Stimulated activated CD8-positive, alpha-beta memory T cell treated with anti-CD3 and anti-CD28 coated beads, Interleukin-4, amount 100 ng/mL, for 4 hours (primary cell): ENCODE measurements at places on chromosomes 6 and 20.

DNA sequence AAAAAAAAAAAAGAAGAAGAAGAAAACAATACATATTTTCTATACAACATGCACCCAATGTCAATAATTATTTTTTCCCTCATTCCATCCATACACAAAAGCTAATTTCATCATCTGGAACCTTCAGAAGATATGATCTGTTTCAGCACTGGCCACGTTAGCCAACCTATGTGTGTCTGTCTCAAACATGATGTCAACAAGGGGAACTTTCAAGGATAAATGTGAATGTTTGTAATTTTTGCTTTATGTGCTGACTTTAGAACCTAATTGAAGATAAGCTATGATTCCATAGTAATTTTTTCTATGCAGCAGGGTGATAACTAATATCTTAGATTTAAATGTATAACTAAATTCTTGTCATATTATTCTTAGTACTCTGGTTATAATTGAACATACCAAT, 37.9 kb downstream of the IPCEF1 start:
- DNase-seq: no peak

- no peak for DNase-seq
These were observed 54.2 kb downstream of the RALY start for GRCh38 chr20:34047917-34048316.

- no peak for DNase-seq
These were observed 26.8 kb upstream of the BCAS1 start for GRCh38 chr20:54097236-54097529.

GRCh38 chr6:65569505-65569904, 137.5 kb downstream of the EYS start:
- DNase-seq: no peak

DNA sequence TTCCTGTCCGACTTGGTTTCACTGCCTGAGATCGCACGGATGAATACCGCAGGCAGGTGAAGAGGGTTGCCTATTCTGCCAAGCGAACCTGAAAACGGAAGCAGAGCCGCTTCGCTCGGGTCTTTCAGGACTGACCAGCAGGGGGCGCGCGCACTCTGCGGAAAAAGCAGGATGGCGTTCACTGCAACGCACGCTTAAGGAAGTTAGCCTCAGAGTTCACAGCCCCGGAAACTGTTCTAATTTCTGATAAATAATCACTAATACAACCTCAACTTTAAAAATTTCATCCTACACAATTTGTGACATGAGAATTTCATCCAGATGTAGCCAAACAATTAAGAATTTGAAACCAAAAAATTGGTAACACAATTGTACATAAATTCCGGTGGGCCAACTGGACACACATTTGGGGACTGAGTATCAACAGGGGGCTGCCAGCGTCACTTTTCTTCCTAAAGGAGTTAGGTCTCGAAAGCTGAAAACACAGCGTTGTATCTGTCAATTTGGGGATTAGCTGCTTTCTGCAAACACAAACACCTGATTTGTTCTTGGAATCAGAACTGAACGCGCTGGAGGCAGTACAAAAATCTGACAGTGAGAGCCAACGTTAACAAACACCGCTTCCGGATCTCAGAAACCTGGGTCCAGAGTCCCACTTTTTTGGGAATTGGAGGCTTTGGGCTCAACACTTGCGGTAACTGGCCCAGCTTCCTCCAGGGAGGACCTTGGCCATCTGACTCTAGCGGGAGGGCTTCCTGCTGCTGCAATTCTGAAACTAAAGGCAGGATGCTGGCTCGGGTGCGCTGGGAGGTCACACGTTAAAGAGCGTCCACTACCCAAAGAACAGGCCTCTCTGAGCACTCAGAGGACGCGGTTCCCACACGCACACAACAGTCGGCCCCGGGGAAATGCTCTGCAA, 8.8 kb downstream of the PXDC1 start:
- DNase-seq: peak; percentile 74

GRCh38 chr6:125219361-125219895, 65.9 kb downstream of the TPD52L1 start:
- DNase-seq: no peak

DNA sequence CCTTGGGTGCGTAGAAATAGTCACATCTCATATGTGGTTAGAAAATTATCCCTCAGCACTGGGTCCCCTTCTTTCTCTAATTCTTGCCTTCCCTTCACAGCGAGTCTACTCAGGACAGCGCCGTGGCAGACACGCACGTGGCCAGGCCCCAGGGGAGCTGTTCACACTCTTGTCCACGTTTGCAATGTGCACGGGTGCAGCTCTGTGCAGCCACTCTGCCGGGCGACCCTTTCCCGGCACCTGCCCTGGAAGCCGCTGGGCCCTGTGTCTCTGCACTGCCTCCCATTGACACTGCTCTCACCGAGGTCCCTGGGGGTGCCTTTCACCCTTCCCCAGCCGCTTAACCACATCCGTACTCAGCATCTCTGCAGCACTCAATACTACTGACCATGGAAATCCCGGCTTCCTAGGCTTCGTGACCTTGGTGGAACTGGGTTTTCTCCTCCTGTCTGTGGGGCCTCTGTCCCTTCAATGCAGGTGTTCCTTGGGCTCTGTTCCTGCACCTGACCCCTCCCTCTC, 104.9 kb downstream of the DACT2 start:
- DNase-seq: no peak

DNA sequence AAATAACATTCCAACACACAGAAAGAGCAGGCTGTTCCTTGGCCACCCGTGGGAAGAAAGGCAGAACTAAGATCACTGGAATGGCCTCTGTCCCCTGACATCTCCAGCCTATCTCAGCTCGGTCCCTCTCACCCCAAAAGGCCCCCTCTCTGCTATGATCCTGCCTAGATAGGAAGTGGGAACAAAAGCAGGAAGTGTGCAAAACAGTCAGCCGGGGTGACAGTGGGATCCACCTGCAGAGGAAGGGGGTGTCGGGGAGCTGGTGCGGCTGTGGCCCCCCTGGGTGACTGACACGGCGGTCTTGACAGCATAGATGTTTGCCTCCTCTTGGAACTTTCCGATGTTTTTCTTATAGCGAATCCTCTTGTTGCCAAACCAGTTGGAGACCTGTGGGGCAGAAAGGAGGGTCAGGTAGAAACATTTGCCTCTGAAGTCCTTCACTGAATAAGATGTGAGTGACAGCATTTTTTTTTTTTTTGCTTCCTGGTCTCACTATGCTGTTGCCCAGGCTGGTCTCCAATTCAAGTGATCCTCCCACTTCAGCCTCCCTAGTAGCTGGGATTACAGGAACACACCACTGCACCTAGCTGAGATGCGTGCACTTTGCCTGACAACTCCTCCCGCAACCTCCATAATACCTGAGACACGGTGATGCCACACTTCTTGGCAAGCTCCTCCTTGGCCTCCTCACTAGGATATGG, 2.8 kb downstream of the PBX2 start:
- DNase-seq: no peak

DNA sequence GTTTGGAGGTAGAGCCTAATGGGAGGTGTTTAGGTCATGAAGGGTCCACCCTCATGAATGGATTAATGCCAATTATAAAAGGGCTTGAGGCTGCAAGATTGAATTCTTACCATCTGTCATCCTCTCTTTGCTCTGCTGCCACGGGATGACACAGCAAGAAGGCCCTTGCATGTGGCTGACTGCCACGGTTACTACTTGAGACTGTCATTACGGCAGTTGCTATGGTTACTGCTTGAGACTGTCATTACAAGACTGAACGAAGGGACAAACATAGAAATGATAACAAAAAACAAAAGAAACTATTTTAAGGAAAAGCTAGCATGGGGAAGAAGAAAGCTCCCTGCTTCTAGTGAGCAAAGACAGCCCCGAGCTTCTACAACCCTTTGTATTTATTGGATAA, 715.0 kb downstream of the TFAP2A start:
- no peak for DNase-seq

- no peak for DNase-seq
These were observed 201.1 kb downstream of the SAMD5 start for GRCh38 chr6:147709396-147710272.

DNA sequence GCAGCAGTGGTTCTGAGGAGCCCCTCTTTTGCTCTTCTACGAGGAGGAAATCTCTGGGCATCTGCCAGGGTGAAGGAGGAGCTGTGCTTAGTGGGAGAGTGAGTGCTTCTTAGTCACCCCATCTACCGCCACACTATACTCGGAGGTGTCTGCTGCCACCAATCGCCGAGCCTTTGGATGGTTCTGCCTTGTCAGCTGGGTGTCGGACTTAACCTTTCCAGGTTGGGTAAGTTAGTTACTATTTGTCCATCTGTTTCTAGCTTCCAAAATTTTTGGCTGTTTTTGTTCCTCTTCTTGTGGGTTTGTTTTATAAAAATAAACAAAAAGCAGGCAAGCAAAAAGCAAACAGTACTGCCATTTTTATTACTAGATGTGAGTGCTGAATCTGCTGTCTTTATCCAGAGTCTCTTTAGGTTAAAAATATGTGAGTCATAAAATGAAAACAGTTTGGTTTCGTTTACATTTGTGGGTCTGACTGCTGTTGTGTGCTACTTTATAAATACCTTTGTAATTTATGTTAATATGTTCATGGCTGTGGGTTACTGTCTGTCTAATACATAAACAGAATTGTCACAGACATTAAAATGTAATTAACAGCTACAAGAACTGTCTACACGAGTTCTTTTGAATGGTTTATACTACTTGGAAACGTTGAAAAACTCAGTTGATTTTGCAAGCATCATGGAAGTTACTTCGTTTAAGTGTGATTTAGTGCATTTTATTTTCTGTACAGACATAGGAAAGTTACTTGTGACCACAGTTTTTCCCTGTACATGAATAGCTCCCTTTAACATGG, 89.2 kb downstream of the ARID1B start:
- no peak for DNase-seq

DNA sequence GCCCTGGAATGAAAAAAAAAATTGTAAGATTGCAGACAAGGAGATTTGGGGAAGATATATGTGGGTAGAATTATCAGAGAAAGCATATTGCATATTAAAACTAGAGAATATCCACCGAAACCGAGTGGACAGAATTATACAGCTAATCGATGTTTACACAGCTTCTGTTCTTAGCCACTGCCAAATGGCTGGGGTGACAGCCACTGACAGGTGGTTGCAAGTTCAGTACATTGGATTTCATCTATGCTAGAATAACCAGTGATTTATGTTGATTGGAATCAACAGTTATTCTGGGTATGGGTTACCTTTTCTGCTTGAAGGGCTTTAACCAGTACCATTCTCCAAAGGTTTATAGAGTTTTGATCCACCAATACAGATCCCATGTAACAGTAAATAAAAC, 48.4 kb upstream of the THEMIS start:
- no peak for DNase-seq

GRCh38 chr6:16199804-16200203, 38.6 kb upstream of the GMPR start:
- no peak for DNase-seq

DNA sequence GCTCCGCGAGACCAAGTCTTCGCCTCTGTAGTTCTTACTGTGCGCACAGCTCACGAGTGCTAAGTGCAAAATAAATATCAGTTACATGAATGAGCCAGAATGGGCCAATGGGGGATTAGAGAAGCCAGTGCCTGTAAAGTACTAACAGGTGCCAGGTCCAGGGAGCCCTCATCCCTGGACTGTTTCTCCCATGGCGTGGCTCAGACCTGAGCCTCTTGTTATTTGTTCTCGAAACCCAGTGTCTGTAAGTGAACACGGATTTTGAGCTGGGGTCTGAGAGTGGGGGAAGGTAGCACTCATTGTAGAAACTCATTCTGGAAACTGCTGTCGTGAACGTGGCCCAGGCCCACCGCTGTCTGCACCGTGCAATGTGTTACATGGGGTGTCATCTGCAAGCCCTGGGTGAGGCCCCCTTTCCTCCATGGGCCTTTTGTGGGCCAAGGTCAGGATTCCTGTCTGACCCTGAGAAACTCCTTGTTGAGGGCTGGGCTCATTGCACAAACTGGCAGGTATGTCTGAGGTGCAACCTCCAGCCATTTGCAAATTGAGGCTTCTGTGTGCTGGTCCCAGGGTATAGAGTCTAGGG, 154.7 kb downstream of the SYCP2 start:
- DNase-seq: no peak

DNA sequence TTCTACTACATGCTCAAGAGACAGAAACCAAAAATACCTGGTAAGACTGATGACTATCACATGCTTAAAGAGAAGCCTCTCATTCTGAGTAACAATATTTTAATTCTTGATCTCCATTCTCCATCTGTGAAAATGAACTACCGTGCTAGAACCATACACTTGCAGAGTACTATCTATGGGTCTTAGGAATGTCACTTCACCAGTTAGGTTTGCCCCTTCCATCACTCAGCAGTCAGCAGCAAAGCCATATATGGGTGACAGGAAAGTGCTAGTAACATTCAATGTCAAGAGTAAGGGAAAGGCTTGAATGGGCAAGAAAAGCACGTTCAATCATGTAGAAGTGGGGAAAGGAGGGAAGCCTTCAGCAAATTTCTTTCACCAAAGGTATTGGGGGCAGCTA, 2.3 kb downstream of the DNAAF9 start:
- DNase-seq: no peak

GRCh38 chr6:130409418-130410100, 43.7 kb downstream of the TMEM200A start:
- no peak for DNase-seq

DNA sequence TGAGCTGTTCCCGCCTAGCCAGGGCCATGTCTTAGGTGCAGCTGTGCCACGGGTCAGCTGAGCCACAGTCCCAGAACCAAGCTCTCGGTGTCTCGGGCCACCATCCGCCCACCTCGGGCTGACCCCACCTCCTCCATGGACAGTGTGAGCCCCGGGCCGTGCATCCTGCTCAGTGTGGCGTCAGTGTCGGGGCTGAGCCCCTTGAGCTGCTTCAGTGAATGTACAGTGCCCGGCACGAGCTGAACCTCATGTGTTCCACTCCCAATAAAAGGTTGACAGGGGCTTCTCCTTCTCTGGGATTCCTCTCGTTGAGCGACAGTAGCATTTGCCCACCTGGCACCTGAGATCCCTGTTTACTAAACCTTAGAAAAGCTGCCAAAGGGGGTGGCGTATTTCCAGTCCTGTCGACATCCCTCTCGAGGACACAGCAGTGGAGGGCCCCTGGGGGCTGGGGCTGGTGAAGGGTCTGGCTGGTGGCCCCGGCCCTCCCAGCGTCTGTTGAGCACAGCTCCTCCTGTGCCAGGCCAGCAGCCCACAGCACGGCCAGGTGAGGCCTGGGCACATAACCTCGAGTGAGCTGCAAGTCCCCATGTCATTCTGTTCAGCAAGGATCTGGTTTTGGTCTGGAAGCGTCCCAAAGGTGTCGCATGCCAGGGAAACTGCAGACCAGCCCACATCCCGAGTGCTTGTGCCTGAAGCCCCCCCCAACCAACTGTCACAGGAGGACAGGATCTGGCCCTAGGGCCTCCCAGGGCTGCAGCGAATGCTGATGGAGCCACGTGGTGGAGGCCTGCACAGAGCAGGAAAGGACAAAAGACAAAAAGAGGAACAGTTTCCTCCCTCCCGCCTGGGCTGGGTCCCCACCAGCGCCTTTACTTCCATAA, 21.2 kb upstream of the PYGB start:
- DNase-seq: no peak
